ENCODE measurements at places on chromosomes 4 and X.

DNA sequence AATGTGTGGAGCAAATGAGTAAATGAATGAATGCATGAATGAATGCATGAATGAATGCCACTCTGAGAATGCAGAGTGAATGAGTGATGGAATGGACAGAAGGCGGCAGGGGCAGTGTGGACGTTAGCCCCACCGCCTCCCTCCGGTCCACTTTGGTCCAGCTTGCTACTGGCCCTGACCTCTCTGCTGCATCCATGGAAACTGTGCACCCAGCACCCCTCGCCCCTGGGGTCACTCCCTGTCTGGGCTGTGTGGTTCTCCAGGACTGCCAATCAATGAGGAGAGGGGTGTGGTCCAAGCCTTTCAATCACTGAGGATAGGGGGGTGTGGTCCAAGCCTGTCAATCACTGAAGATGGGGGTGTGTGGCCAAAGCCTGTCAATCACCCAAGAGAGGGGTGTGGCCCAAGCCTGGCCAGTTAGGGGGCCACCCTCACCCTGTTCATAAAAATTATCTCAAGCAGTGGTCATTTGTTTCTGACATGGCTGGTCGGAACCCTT, 39.2 kb upstream of the ASMTL start:
- DNase-seq, result no peak

DNA sequence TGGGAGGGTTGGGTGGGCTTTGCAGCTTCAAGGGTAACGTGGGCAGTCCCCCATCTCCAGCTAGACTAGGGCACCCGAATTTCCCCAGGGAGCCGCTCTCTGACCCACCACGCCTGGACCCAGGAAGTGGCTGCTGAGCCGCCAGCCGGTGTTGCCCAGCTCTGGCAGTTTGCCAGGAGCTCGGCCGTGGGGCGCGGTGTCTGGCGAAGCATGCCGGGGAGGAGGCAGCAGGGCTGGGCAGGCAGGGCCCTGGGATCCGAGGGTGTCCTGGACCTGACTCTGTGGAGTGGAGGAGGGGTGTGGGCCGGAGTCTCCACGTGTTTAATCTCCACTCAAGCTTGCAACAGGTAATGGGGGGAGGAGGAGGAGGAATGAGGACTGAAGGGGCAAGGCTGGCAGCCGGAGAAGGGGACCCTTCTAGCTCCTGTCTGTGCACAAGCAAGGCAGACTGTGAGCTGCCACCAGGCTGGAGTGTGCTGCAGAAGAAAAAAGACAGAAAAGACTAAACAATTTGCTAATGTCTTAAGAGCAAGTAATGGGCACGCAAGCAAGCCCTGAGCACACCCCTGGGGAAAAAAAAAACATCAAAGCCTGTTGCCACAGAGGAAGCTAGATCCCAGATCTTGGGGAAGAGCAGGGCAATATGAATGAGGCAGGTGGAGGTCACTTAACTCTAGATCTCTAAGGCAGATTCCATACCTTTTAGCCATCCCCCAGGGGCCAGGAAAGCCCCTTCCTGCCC, 2.4 kb downstream of the LONRF3 start:
- DNase-seq, result no peak

- DNase-seq, result no peak
Observed at GRCh38 chrX:140163371-140164159, 198.2 kb upstream of the CXorf66 start.

DNA sequence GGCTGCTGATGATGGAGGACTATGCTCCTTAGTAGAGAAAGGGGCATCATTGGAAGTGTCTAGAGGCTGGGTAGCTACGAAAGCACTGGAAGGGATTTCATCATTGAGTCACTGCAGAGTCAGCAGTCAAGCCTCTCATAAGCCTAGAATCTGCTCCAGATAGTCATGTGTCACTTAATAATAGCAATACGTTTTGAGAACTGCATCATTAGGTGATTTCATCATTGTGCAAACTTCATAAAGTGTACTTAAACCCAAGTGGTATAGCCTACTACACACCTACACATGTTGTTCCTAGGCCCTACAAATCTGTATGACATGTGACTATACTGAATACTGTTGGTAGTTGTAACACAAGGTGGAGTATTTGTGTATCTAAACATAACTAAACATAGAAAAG, 165.6 kb downstream of the PTTG2 start:
- no peak for DNase-seq

DNA sequence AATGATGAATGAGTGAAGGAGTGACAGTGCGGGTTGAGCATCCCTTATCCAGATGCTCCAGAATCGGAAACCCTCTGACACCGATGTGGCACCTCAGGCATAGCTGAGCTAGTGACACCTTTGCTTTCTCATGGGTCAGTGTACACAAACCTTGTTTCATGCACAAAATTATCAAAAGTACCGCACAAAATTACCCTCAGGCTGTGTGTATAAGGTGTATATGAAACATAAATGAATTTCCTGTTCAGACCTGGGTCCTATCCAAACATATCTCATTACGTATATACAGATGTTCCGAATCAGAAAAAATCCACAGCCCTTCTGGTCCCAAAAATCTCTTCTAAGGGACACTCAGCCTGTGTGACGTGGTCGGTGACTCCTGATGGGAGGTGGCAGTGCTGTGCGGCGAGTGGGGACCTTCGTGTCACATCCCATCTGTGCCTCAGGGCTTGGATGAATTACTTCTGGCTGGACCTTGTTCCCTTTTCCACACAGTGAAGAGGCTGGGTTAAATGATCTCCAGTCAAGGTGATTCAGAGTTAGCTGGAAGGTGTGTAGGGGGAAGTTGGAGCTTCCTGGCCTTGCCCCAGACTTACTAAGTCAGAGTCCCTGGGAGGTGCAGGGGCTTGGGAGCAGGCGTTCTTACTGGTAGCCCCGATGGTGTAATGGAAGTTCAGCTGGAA, 18.8 kb downstream of the RGS12 start:
- no peak for DNase-seq

All from non-pigmented ciliary epithelial cell (primary cell).